ENCODE measurements at places on chromosomes 5 and 9.

GRCh38 chr5:148913985-148914431, 87.6 kb downstream of the ADRB2 start:
- DNase-seq: no peak

DNA sequence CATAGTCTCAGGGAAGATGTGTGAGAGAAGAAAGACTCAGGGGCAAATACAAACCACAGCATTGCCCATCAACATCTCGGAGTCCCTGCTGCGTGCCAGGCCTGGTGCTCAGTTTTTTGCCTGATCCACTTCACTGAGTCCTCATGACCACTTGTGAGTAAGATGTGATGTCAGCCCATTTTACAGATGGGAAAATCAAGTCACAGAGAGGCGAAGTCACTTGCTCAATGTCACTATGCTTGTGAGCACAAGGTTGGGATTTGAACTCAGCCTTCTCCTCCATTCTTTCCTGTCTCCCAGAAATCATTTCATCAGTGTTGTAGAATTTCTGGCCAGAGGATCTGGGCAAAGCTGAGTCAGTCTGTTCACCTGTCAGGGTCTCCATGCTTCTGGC, 34.6 kb upstream of the PSD2 start:
- no peak for DNase-seq

DNA sequence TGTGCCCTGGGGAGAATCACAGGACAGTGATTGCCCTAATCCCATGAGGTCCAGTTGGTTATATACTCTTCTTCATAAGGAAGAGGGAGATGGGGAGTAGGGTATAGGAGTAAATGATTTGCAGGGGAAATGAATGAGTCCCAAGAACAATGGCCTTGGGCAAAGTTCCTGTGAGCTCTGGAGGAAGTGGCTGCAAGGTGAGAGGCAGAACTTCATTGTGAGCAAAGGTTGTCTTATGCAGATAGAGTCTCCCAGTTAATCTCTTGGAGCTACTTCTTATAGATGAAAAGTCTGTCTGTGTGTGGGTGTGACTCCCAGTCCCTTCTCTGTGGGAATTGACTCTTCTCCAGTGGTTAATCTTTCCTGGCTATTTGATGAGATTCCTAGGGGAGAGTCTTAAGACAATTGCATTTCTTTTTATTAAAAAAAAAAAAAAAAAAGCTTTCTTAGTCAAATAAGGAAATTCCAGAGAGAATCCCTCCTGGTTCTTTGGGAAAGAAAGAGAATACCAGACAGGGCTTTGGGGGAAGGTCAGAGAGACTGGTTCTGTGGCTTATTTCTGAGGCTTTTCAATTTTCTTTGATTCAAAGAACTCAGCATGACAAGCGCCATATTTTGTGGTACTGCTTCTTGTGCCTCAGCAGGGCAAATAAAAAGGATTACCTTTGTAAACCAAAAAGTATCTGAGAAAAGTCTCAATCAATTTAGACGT, 33.6 kb upstream of the MEGF10 start:
- DNase-seq: no peak

- no peak for DNase-seq
Measured at GRCh38 chr5:150489360-150490295, 18.3 kb upstream of the NDST1 start.

DNA sequence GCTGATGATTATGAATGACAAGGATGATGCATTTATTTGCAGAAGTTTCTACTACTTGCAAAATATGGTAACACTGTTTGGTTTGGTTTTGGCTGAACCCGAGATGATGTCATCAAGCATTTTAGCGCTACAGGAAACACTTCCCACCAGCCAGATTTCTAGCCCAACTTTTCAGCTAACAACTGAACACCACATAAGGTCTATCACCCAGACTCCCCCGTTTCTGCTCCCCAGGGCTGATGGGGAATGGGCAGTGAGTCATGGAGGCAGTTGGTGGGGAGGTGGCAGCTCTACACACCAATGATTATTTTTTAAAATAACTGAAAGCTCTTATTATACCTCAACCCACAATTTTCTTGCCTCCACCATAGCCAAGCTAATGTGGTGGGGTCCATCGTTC, 302.9 kb downstream of the CEMIP2 start:
- DNase-seq: no peak

DNA sequence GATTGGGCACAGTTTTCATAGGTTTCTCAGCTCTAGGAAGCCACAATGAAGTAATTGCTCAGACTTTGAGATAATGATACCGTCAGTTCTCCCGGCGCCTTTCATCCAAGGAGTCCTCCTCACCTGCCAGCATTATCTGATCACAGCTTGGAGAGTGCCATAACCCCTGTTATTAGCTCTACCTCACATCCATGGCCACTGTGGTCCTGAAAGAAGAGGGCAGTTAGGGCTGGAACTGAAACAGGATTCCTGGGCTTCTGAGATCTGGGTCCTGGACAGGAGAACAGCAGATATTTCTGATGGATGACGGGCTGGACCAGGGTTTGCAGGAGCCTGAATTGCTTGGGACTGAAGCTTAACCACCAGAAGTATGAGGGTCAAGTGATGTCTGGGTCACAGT, 13.5 kb downstream of the RGS3 start:
- no peak for DNase-seq

GRCh38 chr5:108472237-108472636, 90.3 kb upstream of the FBXL17 start:
- no peak for DNase-seq

DNA sequence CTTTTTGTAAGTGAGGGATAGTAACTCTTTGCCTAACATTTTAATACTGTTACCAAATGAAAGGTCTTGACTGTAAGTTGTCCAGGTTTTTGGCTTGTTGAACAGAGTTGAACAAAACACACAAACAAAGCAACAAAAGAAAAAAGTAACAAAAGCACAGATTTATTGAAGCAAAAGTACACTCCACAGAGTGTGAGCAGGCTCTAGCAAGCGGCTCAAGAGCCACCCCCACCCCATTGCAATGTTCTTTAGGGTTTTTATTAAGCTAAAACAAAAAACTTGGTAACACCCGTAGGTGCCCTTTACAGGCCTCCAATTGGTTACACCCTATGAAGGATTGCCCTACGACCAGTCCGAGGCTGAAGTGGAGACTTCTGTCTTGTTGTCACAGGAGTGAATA, 197.4 kb upstream of the MAP3K1 start:
- DNase-seq: no peak

DNA sequence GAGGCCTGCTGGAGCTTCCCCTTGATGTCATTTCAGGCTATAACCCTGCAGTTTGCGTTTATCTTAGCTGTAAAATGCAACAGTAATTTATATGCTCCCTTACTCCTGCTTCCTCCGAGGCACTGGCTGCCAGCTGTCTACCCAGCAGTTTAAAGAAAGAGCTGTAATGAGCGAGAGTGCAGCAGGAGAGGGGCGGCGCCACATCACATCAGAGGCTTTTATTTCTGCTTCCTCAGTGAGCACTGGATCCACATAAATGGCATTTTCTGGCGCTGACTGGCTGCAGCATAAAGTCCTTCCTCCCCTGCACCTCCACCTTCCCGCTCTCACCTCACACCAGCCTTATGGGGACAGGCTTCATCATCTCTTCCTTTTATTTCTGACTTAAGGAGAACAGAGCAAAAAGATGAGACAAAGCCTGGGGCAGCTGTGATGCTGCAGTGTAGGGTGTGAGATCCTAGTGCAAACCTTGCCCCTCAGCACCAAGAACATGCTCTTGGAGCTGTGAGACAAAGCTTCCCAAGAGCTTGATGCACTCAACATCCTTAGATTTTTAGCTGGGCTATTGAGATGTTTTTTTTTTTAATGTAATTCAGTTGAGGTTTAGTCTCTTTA, 829.6 kb upstream of the ZNF608 start:
- no peak for DNase-seq

- DNase-seq: no peak
Measured at GRCh38 chr5:134500699-134501430, 24.6 kb upstream of the JADE2 start.

DNA sequence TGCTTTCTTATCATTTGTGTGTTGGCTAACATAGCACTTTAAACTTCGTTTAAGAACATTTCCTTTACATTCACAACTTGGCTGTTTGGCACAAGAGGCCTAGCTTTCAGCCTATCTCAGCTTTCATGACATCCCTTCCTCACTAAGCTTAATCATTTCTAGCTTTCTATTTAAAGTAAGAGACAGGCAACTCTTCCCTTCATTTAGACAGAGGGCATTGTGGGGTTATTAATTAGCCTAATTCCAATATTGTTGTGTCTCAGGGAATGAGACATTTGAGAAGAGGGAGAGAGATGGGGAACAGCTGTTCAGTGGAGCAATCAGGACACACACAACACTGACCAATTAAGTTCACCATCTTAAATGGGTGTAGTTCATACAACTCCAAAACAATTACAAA, 51.0 kb upstream of the OR2K2 start:
- no peak for DNase-seq

DNA sequence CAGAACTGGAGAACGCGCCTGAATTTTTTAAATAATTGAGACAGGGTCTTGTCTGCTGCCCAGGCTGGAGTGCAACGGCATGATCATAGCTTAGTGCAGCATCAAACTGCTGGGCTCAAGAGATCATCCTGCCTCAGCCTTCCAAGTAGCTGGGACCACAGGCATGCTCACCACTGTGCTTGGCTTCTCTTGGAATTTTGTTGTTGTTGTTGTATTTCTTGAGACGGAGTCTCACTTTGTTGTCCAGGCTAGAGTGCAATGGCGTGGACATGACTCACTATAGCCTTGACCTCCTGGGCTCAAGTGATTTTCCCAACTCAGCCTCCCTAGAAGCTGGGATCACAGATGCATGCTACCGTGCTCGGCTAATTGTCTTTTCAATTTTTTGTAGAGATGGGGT, 58.4 kb upstream of the DAB2IP start:
- DNase-seq: no peak

GRCh38 chr5:143019614-143020515, 249.7 kb downstream of the ARHGAP26 start:
- no peak for DNase-seq

DNA sequence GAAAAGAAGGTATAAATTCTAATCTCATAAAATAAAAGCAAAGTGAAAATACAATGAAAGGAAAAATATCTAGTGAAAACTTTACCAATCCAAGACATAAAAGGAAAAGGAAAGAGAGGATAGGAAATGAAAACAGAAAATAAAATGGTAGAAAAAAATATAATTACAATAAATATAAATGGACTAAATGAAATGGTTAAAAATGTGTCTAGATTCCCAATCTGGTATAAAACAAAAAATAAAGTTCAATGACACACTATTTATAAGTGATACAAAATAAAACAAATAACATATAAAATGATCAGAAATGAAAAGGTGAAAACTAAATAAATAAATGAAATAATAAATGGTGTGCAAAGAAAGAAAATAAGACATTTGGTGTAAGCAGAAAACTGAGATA, 516.4 kb upstream of the RORB start:
- no peak for DNase-seq

GRCh38 chr9:93266521-93267001, 82.6 kb downstream of the WNK2 start:
- no peak for DNase-seq

DNA sequence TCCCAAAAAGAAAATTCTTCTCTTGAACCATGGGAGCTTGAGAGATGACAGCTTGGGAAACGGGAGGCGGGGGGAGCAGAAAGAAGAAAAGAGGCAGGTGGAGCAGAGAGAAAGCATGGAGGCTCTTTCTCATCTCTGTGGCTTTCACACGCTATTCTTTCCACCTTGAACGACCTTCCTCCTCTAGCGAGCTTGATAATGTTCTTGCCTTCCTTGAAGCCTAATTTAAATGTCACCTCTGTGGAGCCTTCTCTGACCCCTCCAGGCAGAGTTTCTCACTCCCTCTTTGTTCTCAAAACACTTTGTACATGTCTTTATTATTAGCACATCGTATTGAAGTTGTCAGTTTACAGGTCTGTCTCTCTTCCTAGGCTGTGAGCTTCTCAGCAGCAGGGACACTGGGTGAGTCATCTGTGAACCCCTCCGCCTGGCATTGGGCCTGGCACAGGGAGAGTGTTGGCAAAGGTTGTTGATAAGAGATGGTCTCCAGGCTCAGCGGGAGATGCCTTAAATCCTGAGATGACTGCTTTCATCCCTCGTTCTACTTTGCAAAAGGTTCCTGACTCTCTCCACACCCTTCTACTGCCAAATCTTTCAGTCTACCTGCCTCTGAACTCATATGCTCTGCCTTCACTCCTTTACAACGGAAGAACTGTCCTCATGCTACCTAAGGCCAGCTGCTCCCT, 14.1 kb upstream of the STRBP start:
- no peak for DNase-seq

DNA sequence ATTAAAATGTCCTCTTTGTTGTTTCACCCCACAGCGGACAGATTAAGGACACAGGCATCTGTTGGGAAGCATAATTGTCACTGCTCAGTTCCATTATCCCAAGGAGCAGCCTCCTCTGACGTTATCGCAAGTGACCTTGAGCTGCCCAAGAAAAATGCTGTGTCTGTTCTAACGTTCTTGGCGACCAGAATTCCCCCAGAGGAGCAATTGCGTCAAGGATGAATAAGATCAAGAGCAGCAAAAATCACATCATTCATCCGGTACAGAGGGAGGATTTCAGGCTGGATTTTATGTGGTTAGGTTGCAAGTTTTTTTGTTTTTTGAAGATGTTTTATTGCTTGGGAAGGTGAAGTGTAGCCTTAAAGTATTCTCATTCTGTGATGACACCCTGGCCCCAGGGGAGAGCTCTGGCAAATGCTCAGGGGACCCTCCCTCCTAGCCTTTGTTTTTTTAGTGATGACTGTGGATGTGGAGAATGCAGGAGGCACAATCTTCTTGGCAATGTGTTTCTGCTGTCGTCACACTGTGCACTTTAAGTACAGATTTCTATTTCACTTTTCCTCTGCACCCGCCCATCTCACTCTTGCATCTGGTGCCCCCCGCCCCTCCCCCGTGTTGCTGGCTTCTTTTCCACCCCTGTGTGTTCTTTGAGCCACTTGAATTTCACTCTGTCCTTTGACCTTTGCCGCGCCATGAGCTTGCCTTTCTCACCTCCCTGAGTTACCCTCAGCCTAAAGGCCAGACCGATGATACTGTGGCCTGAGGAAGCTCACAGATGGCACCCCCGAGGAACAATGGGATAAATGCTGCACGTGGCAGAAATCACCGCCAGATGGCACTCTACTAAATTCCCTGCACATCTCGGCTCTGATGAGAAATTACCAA, 308.5 kb downstream of the RAB3C start:
- DNase-seq: peak; percentile 63

DNA sequence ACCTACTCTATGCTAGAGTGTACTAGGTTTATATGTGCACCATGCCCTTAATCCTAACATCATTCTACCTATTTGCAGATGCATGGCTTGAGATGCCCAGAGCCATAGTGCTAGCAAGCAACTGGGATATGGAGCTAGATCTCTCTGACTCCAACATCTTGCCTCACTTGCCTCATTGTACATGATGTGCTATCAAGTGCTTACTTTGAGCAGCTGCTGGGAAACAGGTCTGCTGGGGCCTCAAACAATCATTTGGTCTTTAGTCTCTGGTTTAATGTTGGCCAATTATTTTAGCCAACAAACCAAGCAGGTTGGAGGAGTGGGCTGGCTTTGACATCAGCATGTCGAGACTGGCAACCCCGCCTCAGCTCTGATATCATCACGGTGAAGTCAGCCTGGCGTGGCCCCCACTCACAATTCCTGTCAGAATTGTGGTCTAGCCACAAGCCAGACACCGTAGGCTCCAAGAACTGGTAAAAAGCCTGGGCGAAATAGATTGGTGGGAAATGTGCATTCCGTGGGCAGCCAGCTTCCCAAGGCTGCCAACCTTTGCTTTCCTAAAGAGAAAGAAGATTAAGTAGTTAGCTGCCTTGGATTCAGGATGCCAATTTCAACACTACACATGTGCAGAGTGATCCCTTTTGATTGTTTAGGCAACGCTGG, 21.1 kb upstream of the GAS1 start:
- no peak for DNase-seq

- no peak for DNase-seq
Measured at GRCh38 chr9:107972346-107972745, 482.8 kb upstream of the KLF4 start.

Measured in activated CD4-positive, alpha-beta T cell treated with anti-CD3 and anti-CD28 coated beads for 24 hours (primary cell).